Stimulated activated CD4-positive, alpha-beta T cell treated with anti-CD3 and anti-CD28 coated beads, Interleukin-4, amount 100 ng/mL, for 24 hours (primary cell): ENCODE measurements at places on chromosomes 13 and 19.
A peak's percentile ranks its signal among the peaks of the same experiment; 100 is the strongest.

GRCh38 chr13:102400675-102401145, 1.1 kb downstream of the FGF14 start:
- peak; percentile 7 for DNase-seq

DNA sequence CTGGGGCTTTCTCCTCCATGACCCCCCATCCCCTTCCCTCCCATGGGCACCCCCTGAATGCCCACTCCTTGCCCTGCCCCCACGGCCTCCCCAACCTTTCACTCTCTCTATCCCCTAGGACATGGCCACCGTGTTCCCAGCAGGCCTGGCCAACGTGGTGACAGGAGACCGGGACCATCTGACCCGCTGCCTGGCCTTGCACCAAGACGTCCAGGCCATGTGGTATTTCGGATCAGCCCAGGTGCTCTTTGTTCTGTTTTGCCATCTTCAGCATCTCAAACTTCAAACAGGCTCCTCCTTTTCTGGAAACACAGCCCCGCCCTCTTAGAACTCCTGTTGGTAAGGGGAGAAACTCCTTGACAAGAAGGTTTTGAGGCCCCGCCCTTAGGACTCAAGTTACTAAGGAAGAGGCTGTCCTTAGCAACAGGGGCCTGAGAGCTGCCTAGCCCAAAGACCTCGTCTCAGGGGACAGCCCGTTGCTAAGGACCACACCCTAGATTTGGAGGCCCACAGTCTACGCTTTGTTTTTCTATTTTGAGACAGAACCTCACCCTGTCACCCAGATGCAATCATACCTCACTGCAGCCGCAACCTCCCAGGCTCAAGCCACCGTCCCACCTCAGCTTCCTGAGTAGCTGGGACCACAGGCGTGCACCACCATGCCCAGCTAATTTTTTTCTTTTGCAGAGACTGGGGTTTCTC, 5.1 kb upstream of the FLT3LG start:
- peak; percentile 78 for DNase-seq

GRCh38 chr19:52464798-52465470, 11.6 kb downstream of the ZNF578 start:
- DNase-seq, result no peak

DNA sequence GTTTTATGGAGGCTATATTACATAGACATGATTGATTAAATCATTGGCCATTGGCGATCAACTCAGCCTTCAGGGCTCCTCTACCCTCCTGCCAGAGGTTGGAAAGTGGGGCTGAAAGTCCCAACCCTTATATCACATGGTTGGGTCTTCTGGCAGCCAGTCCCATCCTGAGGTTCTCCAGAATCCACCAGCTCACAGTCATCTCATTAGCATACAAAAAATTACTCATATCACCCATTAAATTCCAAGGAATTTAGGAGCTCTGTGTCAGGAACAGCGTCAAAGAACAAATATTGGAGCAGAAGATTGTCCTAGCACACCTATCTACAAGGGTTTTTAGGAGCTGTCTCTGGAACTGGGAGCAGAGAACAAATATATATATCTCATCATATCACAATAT, 39.4 kb upstream of the FARP1 start:
- DNase-seq, result no peak

DNA sequence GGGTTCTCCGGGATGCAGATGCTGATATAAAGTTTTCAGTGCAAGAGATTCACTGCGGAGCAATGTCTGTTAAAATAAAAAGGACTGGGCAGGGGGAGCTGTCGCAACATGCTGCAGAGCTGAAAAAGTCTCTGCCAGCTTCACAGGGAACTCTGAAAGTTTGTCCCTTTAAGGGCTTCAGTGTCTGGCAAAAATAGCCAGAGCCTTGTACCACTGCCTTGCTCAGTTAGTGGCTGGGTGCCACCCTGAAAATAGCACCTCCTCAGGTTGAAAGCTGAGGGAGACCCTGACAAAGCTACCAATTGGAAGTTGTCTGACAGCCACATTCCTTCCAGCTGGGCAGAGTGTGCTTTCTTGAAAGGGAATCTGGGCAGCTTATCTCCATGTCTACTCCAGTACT, 3.0 kb upstream of the NDFIP2 start:
- no peak for DNase-seq

GRCh38 chr13:101626925-101627555, 174.6 kb downstream of the ITGBL1 start:
- DNase-seq, result peak; percentile 46

GRCh38 chr19:42069619-42070351, at the start of gene GRIK5:
TSS of gene GRIK5 (minus strand) at chr19:42070206. CDS start at chr19:42065770, 4,436 bp downstream.
- DNase-seq, result no peak

GRCh38 chr13:103883698-103884097, 817.5 kb upstream of the SLC10A2 start:
- DNase-seq, result no peak

DNA sequence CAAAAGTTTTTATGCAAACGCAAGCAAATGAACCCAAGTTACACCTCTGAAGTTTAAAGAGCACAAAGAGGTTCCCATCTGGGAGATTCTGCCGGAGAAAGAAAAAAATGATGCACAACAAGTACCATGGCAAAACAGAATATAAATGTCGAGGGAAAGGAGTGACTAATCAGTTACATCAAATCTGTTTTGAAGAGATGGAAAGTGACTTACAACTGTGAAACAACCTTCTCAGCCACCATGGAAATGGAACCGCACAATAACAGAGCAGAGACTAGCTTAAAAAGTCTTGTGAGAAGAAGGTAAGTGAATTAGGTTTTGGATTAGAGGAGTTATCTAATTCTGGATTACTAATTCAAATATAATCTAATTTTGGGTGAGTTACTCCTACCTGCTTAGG, 2.4 kb downstream of the HSPH1 start:
- peak; percentile 8 for DNase-seq

DNA sequence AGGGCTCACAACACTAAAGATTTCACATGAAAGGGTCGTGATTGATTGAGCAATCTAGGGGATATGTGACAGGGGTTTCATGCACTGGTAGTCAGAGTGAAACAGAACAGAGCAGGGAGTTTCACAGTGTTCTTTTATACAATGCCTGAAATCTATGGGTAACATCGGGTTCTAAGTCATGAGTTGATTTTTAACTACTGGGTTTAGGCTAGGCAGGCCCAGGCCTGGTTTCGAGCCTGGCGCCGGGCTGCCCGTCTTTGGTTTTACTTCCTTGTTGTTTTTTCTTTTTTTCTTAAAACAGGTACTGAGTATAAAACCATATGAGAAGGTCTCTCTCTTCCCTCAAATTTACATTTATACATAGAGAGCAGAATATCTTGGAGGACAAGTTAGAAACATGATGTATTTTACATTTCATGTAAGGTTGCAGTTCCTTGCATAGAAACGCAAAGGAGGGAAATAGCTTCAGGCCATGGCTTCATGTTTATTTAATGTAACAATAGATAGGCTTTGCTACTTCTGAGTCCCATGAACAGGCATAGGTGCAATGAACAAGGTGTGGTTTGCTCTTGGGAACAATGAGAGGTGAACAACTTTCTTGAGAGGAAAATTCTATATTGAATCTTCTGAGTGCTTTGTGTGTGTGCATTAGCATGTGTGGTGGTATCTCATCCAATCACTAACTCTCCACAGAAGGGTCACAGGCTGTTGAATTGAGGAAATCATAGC, 128.9 kb upstream of the RXFP2 start:
- no peak for DNase-seq

DNA sequence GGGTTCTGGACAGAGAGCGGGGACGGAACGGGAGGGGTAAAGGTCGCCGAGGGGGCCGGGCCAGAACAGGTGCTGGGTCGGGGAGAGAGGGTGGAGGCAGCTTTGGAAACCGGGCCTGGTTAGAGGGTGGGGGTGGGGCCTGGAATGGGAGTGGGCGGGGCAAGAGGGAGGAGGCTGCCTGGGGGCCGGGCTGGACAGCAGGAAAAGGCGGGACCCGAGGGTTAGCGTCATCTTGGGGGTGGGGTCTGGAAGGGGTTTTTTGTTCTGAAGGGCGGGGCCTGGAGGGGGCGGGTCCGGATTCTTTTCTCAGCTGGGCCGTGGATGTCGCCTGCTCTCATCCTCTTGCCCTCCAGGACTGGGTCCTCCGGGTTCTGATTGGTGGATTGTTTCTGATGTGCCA, 4.3 kb upstream of the ZNF813 start:
- DNase-seq, result no peak

- DNase-seq, result no peak
Observed at GRCh38 chr19:4529924-4530522, 5.0 kb downstream of the PLIN5 start.

DNA sequence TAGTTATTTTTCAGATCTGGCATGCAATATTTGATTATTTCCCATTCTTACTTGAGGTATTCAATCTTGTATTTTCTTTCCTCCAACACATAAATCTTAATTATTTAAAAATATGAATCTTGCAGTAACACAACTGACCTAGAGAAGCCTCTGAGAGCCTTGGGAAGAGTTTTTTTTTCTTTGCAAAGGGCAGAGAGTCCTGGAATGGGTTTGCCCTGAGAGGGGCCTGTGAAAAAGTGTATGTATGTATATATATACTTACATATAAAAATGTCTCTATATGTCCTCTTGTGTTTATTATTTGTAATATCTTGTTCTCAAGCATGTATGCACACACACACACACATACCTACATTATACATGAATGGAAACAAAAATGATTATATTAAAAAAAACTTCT, 801.2 kb upstream of the SLITRK1 start:
- no peak for DNase-seq

GRCh38 chr13:105997581-105998550, 537.6 kb downstream of the EFNB2 start:
- no peak for DNase-seq

DNA sequence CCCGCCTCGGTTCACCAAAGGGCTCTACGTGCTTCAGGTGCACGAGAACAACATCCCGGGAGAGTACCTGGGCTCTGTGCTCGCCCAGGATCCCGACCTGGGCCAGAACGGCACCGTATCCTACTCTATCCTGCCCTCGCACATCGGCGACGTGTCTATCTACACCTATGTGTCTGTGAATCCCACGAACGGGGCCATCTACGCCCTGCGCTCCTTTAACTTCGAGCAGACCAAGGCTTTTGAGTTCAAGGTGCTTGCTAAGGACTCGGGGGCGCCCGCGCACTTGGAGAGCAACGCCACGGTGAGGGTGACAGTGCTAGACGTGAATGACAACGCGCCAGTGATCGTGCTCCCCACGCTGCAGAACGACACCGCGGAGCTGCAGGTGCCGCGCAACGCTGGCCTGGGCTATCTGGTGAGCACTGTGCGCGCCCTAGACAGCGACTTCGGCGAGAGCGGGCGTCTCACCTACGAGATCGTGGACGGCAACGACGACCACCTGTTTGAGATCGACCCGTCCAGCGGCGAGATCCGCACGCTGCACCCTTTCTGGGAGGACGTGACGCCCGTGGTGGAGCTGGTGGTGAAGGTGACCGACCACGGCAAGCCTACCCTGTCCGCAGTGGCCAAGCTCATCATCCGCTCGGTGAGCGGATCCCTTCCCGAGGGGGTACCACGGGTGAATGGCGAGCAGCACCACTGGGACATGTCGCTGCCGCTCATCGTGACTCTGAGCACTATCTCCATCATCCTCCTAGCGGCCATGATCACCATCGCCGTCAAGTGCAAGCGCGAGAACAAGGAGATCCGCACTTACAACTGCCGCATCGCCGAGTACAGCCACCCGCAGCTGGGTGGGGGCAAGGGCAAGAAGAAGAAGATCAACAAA, 2.6 kb downstream of the PCDH17 start:
- DNase-seq, result no peak

GRCh38 chr19:21434967-21435544, 38.1 kb downstream of the ZNF493 start:
- no peak for DNase-seq

DNA sequence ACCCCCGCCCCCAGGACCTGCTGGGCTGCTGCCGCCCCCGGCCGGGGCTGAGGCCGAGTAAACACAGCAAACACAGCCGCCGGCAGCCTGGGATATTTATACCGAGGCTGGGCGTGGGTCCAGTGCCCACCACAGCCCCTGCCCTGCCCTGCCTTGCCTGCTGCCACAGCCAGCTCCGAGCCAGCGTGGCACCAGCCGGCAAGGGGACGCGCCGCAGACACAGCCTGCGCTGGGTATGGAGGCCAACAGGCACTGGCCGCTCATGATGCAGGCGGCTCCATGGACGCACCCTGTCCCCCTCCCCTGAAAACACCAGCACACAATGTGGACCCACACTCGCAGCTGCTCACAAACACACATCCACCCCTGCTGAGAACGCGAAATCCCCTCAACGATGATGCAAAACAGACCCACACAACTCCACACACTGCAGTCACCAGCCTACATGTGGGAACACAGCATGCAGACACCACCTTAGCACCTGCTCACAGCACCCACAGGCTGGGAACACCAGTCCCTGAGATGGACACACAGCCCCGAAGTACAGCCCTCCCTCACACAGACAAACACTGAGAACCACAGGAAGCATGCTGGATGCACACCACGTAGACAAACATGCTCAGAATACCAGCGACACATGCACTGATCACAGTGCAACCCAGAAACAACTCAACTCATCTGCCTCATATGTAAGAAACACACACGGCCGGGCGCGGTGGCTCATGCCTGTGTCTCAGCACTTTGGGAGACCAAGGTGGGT, 16.2 kb downstream of the CCDC97 start:
- no peak for DNase-seq

DNA sequence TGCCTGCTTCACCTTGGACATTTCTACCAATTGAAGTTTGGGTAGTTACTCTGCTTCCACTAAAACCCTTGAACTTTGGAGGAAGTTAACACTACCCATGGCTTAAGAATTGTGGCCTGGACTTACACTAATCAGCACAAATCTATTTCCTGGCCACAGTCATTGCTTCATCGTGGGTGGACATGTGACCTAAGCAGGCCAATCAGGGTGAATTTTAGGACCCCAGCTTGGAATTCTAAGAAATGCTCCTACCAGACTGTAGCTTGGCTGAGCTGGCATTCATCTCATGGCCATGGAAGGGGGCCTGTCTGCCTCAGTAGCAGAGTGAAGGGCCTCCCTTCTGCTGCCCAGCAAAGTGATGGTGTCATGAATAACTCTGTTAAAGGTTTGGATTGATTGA, 58.3 kb upstream of the SLC15A1 start:
- no peak for DNase-seq

- DNase-seq, result no peak
Observed at GRCh38 chr13:48232420-48233045, 473 bp upstream of the ITM2B start.

GRCh38 chr13:87333599-87333998, 337.6 kb upstream of the SLITRK5 start:
- DNase-seq, result no peak

GRCh38 chr19:21705393-21705792, 62.0 kb downstream of the ZNF100 start:
- DNase-seq, result no peak

- no peak for DNase-seq
Observed at GRCh38 chr13:87524775-87525174, 146.4 kb upstream of the SLITRK5 start.

- peak; percentile 33 for DNase-seq
Observed at GRCh38 chr13:32645854-32646253, 59.6 kb downstream of the PDS5B start.

GRCh38 chr19:14048443-14049153, 13.3 kb downstream of the PALM3 start:
- peak; percentile 81 for DNase-seq
